ENCODE measurements at places on chromosomes 7 and 10. TPM values are rescaled to one million over a fixed set of nuclear protein-coding genes. Genes with fewer than 3 reads are reported as not detected.

DNA sequence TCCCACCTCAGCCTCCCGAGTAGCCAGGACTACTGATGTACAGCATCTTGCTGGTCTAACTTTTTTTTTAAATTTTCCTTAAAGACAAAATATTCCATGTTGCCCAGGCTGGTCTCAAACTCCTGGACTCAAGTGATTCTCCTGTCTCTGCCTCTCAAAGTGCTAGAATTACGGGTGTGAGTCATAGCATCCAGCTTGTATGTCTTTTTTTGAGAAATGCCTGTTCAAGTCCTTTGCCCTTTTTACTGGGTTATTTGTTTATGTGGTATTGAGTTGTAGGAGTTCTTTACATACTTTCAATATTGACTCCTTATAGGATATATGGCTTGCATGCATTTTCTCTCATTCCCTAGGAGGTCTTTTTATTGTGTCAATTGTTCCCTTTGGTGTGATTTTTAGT, 486.4 kb downstream of the MAGI2 start:
- DNase-seq, result peak; percentile 35

POT1 gene
- polyA plus RNA-seq, result 25.1 TPM

PRRT4 gene
- polyA plus RNA-seq, result 0.03 TPM

- DNase-seq, result peak; percentile 19
These were observed 822.7 kb downstream of the PCDH15 start for GRCh38 chr10:53978301-53978700.

OPN4 gene
- polyA plus RNA-seq, result not detected

DNA sequence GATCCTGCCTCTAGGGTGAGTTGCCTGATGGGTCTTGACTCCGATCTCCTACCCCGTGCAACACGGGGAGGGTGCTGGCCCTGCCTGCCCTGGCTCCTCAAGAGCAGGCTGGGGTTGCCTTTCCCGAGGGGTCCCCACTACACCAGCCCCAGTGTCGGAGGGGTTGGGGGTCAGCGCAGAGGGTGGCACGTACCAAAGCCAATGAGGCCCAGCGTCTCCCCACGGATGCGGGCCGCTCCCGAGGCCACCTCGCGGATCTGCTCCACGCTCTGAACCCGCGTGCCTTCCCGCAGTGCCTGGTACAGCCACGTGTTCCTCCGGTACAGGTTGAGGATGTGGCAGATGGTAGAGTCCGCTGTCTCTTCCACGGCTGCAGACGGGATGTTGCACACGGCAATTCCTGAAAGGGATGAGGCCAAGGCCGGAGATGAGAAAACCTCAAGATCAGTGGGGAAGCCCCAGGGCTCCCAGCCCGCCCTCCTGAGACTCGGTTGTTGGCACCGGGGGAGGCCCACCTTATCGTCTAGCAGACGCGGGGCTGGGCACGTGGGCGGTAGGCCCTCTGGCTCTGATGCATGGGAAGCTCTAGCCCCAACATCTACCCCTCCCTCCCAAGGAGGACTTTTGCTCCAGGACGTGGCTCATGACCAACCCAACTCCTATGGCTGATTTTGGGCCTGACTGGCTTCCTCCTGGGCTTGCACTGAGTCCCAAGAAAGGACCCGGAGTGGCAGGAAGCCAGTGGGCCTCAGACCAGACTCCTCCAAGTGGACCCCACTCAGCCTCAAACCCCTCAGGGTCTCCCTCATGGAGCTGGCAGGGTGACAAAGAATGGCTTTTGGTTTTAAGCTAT, 56.1 kb downstream of the ZRANB1 start:
- no peak for DNase-seq

DNA sequence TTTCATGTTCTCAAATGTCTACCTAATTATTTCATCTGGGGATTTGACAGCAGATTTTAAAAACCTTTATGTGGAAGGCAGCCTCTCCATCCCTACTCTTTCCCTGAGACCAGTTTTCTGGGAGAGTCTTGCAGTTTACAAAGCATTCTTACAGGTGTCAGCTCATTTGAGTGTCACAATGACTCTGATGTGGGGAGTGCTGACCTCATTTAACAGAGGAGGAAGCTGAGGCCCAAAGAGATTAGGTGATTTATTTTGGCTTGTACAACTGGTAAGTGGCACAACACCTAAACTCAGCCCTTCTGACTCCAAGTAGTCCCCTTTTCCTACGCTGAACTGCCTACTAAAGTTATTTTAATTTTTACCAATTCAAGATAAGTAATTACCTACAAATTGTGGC, 33.3 kb upstream of the MAT1A start:
- no peak for DNase-seq

COL13A1 gene
- 5.7 TPM for polyA plus RNA-seq

HMX2 gene
- polyA plus RNA-seq, result not detected

DNA sequence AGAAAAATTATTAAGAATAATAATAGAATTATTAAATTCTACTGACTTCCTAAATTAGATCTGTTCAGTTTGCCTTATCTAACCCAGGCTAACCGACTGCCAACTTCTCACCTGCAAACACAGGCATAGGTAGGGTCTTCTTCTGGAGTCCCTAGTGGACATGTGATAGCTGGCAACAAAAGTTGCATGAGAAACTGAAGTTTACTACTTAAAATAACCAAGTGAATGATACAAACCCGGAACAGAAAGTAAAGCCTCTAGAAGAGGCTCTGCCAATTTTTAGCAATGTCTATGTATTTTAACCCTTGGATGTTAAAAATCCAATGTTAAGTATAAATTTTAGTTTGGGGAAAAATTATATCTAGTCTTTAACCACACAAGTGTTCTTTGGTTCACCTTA, 37.6 kb downstream of the NDUFB2 start:
- DNase-seq, result no peak

GRCh38 chr10:73432646-73433537, 469 bp downstream of the MSS51 start:
- no peak for DNase-seq

WNT8B gene
- polyA plus RNA-seq, result not detected

TSC22D4 gene
- polyA plus RNA-seq, result 13.2 TPM

DNA sequence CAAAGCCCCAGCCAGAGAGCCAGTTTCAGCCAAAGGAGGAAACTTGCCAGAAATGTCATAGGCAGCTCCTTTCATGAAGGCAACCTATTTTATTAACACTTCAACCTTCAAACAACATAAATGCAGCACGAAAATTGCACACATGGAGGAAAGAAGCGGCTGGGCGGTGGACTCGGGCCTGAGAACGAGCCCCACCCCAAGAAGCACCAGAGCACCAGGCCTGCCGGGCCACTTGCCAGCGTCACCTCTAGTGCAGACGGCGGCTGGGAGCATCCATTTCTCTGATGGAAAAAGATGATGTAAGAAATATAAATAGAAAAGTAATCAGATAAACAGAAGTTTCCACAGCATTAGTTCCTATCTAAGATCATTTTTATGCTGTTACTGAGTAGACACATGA, 100.0 kb downstream of the TCERG1L start:
- no peak for DNase-seq

DNA sequence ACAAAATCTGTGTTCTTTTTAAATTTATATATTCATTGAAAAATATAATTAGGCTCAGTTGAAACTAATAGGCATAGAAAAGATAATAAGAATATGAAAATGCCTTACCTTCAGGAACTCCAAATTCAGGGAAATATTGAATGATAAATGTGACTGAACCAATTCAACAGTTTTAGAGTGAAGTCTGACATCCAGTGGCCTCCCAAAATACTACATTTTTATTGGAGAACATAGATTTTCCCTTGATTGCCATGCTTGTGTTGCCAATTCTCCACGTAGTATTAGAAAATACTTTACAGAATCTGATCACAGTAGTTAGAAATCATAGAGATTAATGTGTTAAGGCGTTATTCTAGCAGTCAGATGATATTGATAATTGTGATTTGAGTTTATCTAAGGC, 1246.7 kb downstream of the GATA3 start:
- DNase-seq, result no peak

SLC26A4 gene
- 0.51 TPM for polyA plus RNA-seq

DNA sequence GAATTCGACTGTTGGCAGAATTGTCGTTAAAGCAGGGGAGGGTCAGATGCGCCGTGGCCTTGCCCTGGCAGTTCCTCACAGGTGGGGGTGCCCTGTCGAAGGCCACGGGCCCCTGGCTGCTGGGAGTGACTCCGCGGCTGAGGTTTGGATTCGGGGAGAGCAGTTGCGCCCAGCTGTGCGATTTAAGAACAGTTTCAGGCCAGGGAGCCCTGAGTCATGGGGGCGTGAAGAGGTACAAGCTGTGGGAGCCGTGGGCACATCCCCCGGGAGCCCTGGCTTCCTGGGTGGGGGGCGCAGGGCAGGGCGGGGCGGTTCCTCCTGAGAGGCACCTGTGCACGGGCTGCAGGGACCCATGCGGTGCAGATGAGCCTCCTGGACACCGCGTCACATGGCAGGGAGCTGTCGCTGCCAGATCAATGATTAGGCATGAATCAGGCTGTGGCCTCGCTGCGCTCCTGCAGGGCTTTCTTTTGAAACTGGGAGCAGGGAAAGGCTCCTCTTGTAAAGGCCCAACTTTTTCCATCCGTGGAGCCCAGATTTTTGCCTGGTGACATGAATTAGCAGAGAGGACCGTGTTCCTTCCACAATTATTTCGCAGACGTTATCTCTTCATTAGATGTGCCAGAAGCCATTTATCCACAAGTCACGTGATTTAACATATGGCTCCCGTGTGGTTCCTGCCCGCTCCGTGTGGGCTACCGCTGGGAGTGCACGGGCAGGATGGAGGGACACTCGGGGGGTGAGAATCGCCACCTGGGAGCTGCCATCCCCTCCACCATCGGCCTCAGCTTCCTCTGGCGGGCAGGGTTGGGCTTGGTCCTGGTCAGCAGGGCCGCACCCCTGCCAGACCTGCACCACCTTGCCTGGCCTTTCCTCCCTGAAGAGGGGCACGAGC, 918 bp downstream of the PWWP2B start:
- peak; percentile 59 for DNase-seq

GRCh38 chr7:2873686-2874551, 29.8 kb upstream of the GNA12 start:
- DNase-seq, result peak; percentile 93

IDI2 gene
- polyA plus RNA-seq, result not detected

DNA sequence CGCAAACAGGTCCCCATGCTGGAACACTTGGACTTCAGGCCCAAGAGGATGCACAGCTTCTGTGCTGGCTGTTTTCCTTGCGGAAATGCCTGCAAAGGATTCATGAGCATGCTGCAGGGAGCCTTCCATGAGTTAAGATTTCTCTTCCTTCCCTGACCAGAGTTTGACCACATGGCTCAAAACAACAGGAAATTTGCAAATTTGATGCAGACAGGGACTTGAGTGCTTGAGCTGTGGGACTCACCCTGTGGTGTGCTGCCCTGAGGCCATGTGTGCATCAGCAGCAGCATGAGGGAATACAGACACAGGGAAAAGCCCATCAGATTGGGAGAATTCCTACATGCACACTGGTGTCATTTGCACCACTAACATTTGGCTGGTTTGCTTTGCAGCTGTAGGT, 195.4 kb downstream of the CDC14C start:
- no peak for DNase-seq

DNA sequence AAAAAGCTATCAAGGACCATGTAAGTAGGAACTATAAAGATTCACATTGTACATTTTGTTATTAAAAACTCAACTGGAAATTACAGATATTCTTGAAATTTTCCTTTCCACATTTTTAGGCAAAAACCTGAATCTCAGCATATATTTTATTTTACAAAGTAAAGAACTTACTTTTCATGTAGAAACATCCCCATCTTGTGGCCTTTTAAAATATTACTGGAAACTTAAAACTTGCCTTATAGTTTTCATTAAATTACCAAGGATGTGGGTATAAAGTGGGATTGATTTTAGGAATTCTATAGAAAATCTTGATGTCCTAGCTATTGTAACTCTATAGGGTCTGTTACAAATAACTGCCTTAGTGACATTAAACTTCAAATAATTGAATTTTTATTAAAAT, 10.6 kb downstream of the DBF4 start:
- peak; percentile 33 for DNase-seq

SEC31B gene
- polyA plus RNA-seq, result 1.8 TPM

DNA sequence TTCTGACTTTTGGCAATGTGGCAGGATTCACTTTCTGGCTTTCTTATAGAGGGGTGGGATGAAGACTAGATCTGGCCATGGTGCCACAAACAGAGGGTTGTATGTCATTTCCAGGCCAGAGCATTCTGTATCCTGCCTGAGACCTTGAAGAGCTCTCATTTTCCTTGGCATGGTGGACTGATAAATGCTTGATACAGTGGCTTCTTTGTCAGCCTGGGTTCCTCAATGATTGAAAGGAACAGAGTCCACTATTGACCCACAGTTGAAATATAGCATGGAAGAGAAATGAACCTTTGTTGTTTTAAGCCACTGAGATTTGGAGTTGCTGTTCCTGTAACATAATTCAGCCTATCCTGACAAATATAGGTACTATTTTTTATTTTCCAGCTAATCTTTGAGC, 462.7 kb downstream of the SUGCT start:
- DNase-seq, result no peak

- no peak for DNase-seq
These were observed 47.1 kb upstream of the WASL start for GRCh38 chr7:123795917-123796316.

ADAMTS14 gene
- polyA plus RNA-seq, result 3.1 TPM

DNA sequence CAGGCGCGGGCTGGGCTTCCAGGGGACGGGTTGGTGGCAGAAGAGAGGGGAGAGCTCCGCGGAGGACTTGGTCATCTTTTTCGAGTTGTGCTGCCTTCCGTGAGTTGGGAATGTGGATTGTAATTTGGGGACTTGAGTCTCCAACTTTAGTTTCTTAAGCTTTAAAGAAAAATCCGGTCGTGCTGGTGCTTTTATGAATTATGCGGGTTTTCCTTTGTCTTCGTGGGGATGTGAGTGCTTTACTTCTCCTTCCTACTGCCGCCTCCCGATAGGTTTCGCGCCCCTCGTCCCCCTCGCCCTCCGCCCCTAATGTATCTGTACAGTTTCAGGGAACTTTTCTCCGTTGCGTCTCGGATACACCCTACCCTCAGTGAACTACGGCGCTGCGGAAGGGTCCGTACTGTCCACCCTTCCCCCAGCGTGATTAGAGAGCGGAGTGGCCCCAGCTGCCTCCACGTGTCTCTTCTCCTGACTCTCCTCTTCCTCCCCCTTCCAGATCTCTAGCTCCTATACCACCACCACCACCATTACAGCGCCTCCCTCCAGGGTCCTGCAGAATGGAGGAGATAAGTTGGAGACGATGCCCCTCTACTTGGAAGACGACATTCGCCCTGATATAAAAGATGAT, 649 bp downstream of the SCD start:
- peak; percentile 21 for DNase-seq

Data from fibroblast of lung (primary cell).